ENCODE measurements at places on chromosomes 3 and 15.

GRCh38 chr3:44674211-44674610 is 25.7 kb downstream of the ZNF35 start:
- DNase-seq, result no peak

GRCh38 chr3:63814237-63814636 is 4.9 kb upstream of the C3orf49 start:
- DNase-seq, result no peak

DNA sequence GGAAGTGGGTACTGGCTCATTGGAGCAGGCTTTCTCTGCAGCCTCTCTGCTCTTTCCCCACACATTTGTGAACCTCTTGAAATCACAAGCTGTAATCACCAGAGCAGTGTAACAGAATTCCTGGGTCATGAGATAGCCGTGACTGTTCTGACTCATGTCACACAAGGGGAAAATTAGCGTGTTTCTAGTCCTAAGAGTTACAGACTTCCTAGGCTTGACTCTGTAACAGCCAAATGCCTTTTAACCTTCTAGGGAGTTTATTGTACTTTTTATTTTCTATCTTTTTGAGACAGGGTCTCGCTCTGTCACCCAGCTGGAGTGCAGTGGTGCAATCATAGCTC is 54.7 kb upstream of the TRAK1 start:
- no peak for DNase-seq

DNA sequence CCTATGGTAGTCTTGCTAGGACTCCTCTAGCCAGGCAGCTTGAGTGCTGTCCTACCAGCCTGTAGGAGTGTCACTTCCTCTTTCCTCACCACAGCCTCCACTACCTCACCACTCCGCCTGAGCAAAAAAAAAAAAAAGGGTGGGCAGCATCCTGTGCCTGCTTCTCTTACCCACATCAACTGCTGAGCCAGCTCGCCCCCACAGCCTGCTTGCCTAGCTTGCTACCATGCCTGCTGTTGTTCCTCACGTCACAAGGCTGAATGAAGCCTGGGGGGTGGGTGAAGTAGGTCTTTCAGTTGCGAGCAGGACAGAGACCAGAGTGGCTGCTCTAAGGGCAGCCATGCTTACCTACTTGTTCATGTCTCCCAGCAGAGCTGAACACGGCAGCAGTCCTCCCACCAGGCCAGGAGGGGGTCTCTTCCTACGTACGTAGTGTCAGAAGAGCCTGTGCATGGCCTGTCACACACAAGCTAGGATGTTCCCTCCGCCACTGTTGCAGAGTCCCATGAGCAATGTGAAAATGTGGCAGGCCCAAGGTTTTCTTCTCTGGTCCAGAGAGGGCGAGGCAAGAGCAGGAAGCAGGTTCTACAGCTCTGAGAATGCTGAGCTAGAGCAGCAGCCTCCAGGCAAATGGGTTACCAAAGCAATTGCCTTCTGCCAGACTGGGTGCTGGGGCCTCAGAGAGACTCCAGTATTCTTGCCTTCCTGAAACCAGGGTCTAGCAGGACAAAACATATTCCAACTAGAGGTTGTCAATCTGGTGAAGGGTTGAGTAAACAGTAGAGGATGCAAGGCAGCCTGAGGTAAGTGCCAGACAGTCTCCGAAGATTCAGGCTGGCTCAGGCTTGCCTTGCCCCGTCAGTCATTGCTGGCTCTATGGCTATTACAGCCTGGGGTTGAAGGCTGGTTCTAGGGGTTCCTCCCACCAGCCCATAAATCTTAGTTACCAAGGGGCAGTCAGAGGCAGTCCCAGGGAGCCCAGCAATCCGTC is 8.1 kb downstream of the PPM1M start:
- no peak for DNase-seq

DNA sequence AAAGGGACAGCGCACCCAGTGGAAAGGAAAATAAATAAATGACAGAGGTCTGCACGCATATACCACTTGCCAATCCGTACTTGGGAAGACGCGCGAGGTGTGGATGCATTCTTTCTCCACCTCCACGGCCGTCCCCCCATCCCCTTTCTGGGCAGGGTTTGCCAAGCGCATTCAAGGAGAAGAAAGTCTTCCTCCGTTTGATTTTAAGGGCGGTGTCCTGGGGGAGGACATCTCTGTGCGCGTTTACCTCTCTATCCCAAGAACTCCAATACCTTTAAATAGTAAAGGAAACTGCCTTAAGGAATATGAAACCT is 576 bp upstream of the MB21D2 start:
- DNase-seq, result no peak

DNA sequence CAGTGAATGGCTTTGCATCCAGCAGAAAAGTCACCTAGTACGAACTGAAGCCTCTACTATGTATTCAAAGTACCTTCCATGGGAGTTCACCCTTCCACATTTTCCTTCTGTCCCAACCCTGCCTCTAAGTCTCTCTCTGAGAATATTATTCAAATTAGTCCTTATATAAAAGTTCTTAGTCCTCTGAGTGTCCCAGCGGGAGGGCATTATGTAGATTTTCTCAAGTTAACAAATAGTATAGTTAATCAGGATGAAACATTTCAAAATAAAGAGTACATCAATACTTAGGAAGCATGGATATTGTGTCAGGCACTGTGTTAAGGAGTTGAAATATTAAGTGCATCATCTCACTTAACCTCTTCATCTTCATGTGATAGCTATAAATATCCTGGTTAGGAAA is 223.3 kb downstream of the CPNE4 start:
- no peak for DNase-seq

DNA sequence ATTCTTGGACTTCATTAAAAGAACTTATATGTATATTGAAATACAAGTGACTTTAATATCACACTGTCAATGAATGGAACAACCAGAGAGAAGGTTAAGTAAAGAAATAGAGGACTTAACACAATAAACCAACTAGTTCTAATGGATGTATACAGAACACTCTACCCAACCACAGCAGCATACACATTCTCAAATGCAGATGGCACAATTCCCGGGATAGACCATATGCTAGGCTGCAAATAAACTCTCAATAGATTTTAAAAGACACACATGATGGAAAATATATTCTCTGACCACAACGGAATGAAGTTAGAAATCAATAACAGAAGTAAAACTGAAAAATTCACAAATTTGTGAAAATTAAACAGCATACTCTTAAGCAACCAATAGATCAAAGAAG is 214.3 kb upstream of the LINGO1 start:
- DNase-seq, result no peak

- DNase-seq, result no peak
Observed at GRCh38 chr3:158912621-158913020, 110.8 kb downstream of the MFSD1 start.

DNA sequence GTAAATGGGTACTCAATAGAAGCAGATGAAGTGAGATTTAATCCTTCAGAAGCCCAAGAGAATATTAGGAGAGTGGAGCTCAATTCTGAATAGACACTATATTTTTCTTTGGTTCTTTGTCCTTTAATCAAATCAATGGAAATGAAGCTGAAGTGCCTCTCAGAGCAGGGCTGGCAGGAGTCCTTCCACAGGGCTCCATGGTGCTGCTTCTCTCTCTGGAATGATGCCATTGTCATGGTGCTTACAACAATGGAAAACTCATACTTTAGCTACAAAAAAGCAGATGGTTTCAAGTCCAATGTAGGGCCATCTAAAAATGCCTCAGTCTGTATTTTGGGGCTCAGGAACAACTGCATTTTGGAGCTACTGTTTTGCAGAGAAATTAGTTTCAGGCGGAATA is 125.1 kb downstream of the SNRK start:
- peak; percentile 62 for DNase-seq

DNA sequence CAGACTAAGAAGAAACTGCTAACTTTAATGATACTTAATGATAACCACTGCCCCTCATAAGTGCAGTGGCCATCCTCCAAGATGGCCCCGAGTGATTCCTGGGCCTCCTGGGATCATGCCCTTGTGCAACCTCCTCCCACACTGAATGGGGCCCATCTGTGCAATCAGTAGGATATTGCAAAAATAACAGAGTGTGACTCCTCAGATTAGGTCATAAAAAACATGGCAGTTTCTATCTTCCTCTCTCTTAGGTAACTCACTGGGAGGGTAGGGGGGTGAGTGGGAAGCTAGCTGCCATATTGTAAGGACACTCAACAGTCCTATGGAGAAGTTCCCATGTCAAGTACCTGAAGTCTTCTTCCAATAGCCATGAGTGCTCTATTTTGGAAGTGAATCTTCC is 173.0 kb downstream of the SHQ1 start:
- no peak for DNase-seq

DNA sequence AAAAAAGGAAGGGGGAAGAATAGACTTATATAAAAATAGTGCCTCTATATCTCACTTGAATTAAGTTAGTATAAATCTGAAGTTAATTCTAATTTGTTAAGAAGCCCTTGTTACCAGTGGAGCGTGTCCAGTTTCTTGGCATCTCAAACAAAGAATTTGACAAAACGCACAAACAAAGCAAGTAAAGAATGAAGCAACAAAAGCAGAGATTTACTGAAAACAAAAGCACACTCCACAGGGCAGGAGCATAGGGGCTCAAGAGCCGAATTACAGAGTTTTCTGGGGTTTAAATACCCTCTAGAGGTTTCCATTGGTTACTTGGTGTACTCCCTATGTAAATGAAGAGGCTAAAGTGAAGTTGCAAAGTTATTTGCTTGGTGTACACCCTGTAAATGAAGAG is 34.0 kb upstream of the GK5 start:
- no peak for DNase-seq

- peak; percentile 81 for DNase-seq
Observed at GRCh38 chr3:129942296-129942695, 32.2 kb upstream of the TRH start.

DNA sequence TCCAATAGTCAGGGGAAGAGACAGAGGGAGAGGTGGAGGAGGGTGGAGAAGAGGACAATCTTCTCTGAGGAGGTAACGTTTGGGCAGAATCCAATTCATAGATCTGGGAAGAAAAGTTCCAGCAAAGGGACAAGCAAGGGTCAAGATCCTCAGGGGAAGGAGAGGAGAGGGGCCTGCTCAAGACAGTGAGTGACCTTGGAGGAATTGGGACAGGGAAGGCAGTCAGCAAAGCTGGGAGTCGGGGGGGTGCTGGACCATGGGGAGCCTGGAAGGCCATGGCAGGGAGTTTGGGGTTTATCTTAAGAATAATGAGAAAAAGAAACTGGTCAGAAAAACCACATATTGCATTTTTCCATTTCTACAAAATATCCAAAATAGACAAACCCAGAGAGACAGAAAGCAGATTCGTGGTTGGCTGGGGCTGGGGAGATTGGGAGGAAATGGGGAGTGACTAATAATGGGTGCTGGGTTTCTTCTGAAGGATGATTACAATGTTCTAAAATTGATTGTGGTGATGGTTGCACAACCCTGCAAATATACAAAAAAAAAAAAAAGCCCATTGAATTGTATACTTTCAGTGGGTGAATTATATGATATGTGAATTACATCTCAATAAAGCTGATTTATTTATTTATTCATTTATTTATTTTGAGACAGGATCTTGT is 19.6 kb upstream of the SRP14 start:
- no peak for DNase-seq

DNA sequence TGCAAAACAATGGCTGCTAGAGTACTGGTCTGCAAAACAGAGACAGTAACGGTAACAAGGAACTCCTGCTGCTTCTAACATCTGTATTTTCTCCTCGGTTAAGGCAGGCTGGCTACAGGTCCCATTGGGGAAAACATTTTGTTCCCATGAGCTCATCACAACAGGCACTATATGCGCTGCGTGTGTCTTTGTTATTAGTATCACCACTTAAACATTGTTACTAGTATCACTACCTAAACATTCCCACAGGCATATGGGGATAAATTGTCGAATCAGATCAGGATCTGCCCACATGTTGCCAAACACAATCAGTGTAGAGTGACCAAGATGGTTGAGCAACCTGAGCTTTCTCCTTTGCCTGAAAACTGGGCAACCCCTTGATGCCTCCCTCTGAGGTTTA is 77.2 kb downstream of the TOP2B start:
- no peak for DNase-seq

- peak; percentile 32 for DNase-seq
Observed at GRCh38 chr15:96331144-96331944, 844 bp downstream of the NR2F2 start.

DNA sequence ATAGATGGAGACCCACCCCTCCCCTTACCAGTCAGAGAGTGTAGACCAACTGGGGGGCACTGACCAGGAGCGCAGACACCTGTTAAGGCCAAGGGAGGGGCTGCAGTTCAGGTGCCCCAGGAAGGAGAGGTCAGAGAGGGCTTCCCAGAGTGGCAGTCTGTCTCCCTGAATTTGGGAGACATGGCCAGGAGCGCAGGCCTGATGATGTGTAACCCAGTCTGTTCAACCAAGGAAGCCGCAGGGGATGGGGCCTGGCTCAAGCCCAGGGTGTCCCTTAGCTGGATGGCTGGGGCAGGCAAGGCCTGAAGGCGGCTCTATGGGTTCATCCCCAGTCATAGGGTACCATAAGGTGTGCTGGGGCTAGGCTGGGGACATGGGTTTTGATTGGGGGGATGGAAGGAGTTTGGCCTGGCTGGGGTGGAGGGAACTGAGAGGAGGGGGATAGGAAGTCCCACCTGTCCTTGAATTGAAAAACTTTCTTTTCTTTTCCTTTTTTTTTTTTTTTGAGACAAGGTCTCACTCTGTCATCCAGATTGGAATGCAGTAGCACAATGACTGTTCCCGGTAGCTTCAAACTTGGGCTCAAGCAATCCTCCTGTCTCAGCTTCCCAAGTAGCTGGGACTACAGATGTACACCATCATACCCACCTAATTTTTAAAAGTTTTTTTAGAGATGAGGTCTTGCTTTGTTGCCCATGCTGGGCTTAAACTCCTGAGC is 75.7 kb downstream of the SMAD6 start:
- no peak for DNase-seq

DNA sequence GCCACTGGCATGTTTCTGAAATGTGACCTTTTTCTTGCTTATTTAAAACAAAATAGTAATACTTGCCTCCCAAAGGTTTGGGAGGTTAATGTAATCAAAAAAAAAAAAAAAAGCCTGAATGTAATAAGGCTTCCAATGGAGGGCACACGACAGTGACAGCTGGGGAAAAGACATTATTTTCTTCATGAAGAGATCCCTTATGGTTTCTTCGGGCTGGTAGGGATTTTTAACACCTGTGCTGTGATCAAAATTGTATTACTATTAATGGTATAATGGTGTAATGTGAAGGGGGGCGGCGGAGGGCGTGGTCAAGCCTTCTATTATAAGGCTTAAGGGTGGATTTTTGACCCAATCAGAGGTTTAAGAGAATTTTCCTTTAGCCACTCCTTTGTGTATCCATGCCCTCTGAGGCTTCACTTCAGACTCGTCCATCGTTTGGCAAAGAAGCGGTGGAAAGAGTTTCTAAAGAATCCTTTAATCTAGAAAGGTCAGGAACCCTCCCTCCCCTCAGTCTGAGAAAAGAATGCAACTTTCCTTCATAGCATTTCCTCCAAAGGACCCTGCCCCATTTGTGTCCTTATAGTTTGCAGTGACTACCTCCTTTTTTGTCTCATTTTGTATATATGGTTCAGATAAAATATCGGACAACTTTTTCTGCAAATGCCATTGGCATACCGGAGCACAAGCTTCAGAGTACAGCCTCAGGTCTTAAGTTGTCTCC is 89.5 kb upstream of the CHD2 start:
- peak; percentile 95 for DNase-seq

DNA sequence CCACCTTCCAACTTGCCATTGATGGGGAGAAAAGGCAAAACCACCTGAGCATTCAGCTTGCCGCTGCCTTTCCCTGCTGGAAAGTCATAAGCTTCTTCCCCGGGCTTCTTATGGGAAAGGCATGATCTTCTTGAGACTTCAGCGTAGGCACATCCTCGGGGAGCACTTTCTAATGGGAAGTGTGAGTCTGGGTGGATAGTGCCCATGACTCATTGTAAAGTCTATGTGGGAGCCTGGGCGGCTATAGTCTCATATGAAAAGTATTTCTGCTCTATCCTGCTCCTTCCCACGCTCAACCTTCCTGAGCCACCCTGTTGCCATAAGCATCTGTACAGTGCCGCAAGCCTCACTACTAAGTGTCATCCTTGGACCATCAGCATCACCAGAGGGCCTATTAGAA is 309.9 kb upstream of the THBS1 start:
- DNase-seq, result no peak

Measured in cerebellar cortex (tissue), 1 donor.